Activated CD4-positive, alpha-beta T cell treated with anti-CD3 and anti-CD28 coated beads, Interleukin-2, amount 50 U/mL, for 4 hours (primary cell): ENCODE measurements at places on chromosomes 1 and 21.

GRCh38 chr1:22717037-22717760 lies 6.6 kb downstream of the EPHB2 start:
- no peak for DNase-seq

DNA sequence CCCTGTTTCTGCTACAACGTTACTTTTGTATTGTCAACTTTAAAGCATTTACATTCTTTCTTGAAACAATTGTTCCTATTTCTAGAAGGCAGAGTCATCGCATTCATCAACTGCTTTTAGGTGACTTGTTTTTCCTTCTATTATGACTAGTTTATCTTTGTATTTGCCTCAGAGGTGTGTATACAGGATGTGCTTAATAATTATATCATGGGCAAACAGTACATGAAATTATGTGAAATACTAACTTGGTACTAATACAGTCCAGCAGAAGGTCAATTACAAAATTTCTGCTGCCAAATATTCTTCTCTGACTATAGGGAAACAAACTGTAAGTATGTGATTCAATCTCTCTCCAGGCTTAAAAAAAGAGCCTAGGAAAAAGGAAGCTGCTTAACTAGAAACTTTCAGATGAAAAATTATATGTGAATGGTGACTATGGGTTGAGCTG lies 101.6 kb downstream of the C4BPA start:
- no peak for DNase-seq

- no peak for DNase-seq
Observed at GRCh38 chr1:153231363-153231762, 14.0 kb downstream of the PRR9 start.

DNA sequence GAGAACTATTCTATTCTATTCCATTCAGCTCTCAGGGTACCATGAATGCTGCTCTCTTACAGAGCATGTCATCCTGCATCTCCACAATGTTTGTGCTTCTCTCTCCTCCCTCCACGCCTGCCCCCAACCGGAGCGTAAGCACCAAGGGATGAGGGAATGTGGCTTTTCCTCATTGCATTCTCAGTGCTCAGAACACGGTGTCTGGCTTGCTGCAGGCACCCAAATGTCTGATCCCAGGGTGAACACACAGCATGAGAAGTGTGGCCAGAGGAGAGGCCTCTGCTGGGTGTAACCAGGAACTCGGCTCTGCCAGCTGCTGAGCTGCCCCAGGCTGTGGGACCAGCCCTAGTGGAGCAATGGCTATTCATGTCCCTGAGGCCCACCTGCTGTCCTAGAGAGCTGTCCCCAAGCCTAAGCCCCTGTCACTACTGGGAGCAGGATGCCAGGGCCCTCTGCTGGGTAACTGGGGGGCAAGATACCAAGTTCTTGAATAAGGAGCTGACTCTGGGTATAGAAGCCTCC lies 38.3 kb downstream of the OLFML2B start:
- DNase-seq = no peak

DNA sequence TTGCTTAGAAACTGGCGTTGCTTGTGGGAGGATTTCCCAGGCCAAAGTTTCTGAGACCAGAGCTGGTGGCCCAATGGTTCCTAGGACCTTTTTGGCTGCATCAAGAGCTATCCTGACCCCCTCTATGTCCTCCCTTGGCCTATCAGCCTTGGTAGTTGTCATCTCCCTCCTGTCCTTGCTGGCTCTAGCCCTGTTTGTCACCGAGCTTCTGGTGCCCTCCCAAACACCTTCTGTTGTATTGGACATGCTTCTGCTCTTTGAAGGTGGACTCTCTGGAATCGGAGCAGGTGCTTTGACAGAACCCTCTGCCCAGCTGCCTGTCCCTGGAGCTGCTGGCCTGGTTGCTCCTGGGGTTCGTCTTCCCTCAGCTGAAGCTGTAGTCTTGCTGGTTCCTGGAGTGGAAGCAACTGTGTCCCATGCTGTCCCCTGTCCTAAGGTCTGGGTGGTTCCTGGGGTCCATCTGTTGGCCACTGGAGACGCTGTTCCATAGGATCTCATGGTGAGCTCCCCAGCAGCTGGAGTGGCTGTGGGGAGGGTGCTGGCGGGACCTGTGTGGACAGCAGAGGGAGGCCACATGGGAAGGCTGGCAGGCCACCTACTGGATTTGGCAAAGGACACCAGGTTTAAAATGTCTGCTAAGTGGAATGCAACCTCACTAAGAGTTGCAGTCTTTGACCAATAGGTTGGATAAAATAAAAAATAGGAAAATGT lies 9.4 kb downstream of the FCAMR start:
- DNase-seq = no peak
